ENCODE measurements at places on chromosomes 1 and 21. TPM values are rescaled to one million over a fixed set of nuclear protein-coding genes. Genes with fewer than 3 reads are reported as not detected.

GRCh38 chr1:184567637-184568036 lies 180.8 kb downstream of the C1orf21 start:
- no peak for DNase-seq

- DNase-seq, result no peak
These were observed 144.5 kb downstream of the TM2D1 start for GRCh38 chr1:61580417-61580816.

DNA sequence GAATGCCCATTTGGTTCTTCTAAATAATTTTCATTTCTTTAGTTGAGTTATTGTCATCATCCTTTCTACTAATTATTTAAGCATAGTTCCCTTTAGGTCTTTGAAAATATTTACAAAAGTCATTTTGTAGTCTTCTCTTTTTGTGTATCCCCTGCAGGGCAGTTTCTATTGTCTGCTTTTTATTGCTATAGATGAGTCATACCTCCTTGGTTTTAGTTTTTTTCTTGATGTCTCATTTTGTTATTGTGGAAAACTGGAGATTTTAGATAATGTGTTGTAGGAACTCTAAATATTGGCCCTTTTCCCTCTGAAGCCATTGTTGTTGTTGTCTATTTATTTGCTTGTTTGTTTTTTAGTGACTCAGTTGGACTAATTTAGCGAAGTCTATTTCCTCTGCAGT lies 387.9 kb downstream of the NUF2 start:
- no peak for DNase-seq

Gene ERG
- not detected for total RNA-seq

Gene DDI2
- 4.3 TPM for total RNA-seq

Gene AK5
- 27.7 TPM for total RNA-seq

Data from Caki2 (cell line).